HuH-7 (cell line): ENCODE measurements at places on chromosomes 11 and 22.

DNA sequence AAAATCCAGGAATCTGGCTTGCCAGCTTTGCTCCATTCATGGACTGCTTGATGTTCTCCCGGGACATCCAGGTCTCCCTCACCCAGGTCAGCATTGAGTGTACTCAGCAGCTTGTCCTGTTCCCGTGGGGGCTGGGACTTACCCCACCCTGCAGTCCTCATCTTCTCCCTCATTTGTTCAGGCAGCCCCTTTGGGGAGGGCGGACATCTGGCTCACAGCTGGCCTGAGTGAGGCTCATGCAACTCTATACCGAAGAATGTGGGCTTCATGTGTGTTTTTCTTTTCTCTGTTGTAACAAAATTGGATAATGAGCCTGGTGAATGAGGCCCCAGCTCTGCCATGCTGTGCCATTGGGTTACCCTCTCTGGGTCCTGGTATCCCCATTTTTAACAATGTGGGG lies 227.7 kb upstream of the TENM4 start:
- no peak for DNase-seq

DNA sequence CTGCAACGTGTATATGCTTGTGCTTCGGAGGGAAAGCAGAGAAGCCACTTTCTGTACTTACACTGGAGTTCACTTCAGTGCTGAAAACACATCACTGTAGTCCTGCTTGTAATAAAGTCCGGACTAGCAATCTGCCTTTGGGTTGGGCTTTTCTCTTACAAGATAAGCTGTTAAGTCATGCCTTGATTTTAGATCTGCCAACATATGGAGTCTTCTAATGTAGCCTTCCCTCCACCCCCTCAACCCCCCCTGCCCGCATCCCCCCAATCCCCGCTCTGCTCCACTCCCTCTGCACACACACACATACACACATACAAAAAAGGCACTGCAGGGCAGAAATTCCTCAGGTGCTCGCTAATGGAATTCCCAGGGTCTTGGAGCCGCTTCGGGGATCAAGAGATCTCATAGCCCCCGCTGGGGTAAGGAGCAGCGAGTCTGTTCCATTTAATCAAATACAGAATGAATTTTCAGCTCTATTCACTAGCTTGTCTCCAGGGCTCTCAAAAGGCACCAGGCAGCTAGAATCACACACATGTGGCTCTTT lies 3.4 kb downstream of the CDON start:
- no peak for DNase-seq

- no peak for DNase-seq
Measured at GRCh38 chr11:8597182-8597581, 3.2 kb upstream of the STK33 start.

GRCh38 chr11:72439455-72439854 lies 5.1 kb upstream of the CLPB start:
- DNase-seq, result no peak

- no peak for DNase-seq
Measured at GRCh38 chr11:121652971-121653370, 200.2 kb upstream of the SORL1-AS1 start.

GRCh38 chr22:39482768-39483167 lies 19.3 kb upstream of the MIEF1 start:
- no peak for DNase-seq

DNA sequence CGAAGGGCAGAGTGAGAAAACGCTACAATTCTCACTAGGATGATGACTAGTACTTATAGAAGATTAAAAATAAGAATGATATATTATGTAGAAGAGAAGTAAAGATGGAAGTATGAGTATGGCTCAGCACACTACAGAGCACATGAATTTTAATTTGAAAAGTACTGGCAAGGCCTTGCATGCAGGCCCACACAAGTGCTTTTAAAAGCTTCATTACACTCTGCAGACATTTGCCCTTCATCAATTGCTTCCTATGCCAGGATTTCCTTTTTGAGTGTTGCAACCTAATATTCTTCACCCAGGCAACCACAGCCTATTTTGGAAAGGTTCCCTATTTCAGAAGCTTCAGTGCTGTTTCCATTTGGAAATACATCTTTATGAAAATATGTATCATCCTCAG lies 81.1 kb downstream of the LARGE2 start:
- DNase-seq, result no peak

DNA sequence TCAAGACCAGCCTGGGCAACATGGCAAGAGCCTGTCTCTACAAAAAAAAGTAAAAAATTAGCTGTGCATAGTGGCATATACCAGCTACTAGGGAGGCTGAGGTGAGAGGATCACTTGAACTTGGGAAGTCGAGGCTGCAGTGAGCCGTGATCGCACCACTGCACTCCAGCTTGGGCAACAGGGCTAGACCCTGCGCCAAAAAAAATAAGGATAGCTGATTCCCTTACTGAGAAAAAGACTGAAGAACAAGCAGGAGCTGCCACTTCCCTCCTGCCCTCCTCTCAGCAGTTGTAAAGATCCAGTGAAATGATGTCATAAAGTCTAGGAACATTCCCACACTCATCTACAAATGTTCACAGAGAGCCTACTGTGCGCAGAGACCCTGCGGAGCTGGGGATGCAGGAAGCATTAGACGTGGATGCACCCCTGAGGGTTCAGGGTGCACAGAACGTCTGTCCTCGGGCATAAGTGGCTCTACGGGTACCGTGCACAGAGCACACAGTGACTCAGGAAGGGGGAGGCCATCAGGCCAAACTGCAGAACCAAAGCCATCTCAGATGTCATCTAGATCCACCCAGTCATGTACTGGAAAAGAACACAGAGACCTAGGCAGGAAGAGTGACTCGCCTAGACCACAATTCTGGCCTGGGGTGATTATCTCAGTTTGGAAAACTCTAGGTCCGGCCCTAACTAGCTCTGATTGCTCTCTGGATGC lies 11.7 kb downstream of the SEC14L2 start:
- DNase-seq, result no peak

DNA sequence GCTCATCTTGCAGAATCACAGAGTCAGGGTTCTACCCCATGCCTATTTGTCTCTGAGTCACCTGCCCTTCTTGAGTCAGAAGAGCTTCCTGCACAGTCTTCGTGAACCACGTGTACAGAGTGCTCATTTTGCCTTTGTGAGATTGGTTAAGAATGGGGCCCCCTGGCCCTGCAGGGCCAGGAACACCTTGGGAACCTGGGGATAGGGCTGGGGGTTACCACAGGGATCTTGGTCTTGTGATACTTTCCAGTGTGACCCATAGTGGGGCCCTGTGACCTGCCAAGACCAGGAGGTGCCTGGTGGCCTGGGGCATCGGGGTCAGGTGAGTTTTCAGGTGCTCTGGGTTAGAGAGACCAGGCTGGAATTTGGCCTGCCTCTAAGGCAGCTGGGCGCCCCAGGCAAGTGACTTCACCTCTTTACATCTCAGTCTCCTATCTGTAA lies 9.4 kb downstream of the TMPRSS13 start:
- DNase-seq, result no peak

GRCh38 chr11:123640029-123640428 lies 14.4 kb downstream of the SCN3B start:
- no peak for DNase-seq

- DNase-seq, result no peak
Measured at GRCh38 chr11:63491240-63491587, 247 bp upstream of the PLAAT5 start.

- DNase-seq, result no peak
Measured at GRCh38 chr11:121337078-121337477, 44.5 kb downstream of the SC5D start.

DNA sequence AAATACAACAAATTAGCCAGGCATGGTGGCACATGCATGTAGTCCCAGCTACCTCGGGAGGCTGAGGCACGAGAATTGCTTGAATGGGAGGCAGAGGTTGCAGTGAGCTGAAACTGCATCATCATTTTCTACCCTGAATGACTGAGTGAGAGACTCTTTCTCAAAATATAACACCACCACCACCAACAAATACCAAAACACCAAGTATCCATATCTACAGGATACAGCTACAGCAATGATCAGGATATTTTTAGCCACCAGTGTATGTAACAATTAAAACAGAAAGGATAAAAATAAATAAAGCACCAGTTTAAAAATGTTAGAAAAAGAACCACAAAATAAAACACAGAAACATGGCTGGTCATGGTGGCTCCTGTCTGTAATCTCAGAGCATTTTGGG lies 13.2 kb downstream of the A4GALT start:
- no peak for DNase-seq
